NCI-H1694 treated with DMSO at 0.1 percent for 48 hours (cell line): ENCODE measurements at places on chromosomes 4 and X.

DNA sequence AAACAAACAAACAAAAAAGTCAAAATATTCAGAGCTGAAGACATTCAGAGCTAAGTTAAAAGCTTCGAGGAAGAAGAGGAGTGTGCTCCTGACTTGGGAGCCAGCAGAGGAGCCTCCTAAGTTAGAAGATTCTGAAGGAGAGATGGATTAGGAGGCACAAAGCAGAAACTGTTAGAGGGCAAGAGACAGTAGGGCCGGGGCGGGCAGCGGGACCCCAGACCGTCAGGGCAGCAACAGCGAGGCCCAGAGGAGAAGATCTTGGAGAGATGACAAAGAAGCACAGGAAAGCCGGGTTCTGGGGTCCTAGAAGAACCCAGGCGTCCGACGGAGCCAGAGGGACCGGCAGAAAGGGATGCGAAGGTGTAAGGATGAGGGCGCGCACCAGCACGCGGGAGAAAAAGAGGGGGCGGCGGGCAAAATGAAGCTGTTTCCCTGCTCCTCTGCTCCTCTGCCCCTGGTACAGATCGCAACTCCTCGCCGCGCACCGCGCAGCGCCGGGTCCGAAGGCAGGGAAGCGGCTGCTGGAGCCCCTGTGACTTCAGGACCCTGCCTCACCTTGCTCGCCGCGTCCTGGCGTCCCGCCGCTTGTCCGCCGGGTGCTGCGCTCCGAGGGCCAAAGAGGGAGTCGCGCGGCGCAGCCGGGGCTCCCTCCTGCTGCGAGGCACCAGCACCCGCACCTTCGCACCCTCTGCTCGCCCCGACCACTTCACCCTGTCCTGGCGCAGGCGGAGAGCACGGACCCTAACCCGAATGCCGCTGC is 477 bp downstream of the KLHL13 start:
- no peak for DNase-seq

DNA sequence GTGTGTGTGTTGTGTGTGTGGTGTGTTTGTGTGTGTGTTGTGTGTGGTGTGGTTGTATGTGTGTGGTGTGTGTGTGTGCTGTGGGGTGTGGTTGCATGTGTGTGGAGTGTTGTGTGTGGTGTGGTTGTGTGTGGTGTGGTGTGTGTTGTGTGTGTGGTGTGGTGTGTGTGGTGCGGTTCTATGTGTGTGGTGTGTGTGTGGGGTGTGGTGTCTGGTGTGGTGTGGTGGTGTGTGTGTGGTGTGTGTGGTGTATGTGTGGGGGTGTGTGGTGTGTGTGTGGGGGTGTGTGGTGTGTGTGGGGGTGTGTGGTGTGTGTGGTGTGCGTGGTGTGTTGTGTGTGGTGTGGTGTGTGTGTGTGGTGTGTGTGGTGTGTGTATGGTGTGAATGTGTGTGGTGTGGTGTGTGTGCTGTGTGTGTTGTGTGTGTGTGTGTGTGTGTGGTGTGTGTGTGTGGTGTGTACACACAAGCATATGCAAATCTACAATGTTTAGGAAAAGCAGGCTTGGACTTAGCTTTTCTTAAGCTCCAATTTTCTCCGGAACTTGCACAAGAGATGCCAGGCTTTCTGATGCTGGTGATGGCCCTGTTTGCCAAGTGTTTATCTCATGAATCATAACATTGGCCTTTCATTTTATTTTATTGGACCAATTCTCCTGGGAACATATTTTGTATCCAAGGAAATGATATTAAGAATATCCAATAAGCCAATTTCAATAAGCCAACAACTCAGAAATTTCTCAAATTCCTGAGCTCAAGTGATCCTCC is 148.7 kb downstream of the SPATA18 start:
- no peak for DNase-seq

- no peak for DNase-seq
These were observed 68.4 kb upstream of the RELL1 start for GRCh38 chr4:37754410-37755185.

- DNase-seq: peak; percentile 58
These were observed 346.6 kb downstream of the CENPC start for GRCh38 chr4:67198727-67199126.

DNA sequence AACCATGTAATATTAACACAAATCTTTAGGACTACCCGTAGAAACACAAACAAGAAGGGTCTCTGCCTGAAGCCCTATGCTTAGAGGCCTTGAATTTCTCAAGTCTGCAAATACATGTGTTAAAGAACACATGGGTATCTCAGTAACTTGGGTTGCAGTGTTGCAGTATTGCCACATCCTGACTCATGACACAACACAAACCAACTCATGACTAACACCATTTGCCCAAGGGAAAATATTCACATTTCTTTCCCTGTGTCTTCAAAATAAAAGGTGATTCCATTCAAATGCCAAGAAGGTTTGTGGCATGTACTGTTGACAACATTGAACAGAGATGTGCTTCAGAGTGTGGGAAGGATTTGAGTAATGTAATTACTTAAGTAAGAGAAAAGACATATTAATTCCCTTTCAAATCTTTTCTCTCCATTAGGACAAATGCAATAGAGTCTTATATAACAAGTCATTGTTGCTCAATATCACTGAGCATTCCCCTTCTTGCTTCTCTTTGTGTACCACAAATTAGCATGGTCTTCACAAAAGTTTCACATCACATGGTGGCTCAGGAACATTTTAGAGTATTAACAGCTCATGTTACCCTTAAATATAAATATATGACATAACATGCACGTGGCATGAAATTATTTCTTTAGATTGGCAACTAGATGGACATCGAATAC is 487.1 kb downstream of the STPG2 start:
- no peak for DNase-seq

DNA sequence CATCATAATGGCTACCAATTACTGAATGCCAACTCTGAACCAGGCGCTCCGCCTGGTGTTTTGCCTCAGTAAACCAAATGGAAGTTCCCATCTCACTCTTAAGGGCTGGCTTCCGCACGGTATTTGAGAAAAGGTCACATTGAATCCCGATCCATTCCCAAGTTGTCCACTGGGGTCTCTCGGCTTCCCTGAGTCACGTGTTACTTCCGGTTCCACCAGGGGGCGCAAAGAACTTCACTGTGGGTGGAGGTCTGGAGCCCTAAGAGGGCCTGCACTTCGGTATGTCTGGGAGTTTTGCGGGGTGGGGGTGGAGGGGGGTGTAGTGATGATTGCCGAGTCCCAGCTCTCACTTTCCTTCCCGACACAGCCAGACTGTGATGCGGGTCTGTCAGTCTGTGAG is 13.4 kb upstream of the NHS start:
- DNase-seq: no peak

- no peak for DNase-seq
These were observed 480 bp downstream of the USP46 start for GRCh38 chr4:52658641-52659000.

DNA sequence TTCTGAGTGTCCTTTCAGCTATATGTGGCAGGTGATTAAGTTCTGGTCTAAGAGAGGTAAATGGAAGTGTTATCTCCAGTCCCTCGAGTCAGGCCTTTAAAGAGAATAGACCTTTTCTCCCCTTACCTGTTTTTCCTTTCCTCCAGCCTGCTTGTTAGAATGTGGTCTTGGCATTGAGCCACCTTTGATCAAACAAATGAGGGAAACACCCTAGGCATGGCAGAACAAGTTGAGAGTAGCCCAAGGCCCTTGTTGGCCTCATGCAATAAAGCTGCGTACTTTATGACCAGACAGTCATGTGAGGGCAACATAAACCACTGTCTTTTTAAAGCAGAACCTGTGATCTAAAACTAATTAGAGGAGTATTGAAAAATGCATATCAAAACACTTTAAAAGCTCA is 13.2 kb upstream of the IL13RA2 start:
- no peak for DNase-seq

- no peak for DNase-seq
These were observed 62.0 kb downstream of the HTRA3 start for GRCh38 chr4:8331575-8331955.

DNA sequence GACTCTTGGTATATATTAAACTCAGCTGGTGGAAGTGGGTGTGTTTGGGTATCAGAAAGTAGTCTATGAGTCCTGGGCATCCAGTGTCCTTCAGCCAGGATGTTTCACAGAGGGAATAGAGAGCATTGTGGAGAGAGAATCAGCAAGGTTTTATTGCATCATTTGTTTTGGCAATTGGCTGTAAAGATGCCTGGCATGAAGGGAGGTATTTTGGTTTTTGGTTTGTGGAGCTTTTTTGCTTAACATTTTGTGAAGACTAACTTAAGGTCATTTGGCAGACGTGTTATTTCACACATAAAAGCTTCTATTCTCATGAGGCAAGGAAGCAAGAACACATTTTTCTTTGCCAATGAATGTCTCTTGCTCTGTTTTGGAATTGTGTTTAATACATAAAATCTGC is 71.1 kb downstream of the DCLK2 start:
- DNase-seq: no peak

GRCh38 chr4:7192252-7193029 is at the start of gene SORCS2:
Gene SORCS2 (plus strand): TSS chr4:7192538.
- peak; percentile 21 for DNase-seq

DNA sequence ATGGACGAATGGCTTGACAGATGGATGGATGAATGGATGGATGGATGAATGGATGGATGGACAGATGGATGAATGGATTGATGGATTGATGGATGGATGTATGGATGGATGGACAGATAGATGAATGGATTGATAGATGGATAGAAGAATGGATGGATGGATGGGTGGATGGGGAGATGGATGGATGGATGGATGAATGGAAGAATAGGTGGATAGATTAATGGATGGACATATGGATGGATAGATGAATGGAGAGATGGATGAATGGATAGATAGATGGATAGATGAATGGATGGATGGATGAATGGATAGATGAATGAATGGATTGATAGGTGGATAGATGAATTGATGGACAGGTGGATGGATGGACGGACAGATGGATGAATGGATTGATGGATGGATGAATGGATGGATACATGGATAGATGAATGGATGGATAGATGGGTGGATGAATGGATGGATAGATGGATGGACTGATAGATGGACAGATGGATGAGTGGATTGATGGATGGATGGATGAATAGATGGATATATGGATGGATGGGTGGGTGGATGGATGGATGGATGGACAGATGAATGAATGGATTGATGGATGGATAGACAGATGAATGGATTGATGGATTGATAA is 33.9 kb downstream of the PSAPL1 start:
- no peak for DNase-seq

DNA sequence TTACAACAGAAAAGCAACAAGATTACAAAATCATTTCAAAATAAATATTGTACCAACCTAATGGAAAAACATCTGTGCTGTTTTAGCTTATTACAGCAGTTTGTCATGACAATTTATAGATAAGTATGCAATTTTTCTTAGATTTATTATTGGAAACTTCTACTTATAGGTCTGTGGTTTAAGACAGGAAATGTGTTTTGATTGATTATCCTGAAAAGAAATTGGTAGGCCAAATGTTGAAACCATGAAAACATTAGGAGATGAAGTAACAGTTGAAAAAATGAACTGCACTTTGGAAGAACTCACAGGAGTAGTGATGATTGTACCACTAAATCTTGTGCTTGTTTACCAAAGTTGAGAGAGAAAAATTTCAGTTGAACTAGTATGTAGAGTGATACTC is 162.2 kb upstream of the GIMD1 start:
- DNase-seq: no peak

GRCh38 chr4:22490718-22491315 is 25.0 kb downstream of the ADGRA3 start:
- DNase-seq: no peak

DNA sequence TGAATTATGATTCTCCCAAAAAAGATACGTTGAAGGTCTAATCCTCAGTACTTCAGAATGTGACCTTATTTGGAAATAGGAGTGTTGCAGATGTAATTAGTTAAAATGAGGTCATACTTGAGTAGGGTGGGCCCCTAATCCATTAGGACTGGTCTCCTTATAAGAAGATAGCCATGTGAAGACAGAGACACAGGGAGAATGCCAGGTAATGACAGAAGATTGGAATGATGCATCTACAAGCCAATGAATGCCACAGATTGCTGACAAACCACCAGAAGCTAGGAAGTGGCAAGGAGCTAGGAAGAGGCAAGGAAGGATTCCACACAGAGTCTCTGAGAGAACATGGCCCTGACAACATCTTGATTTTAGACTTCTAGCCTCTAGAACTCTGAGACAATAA is 7.4 kb upstream of the RPS6KA3 start:
- DNase-seq: no peak

- no peak for DNase-seq
These were observed 141.0 kb downstream of the STK32B start for GRCh38 chr4:5192271-5192670.

DNA sequence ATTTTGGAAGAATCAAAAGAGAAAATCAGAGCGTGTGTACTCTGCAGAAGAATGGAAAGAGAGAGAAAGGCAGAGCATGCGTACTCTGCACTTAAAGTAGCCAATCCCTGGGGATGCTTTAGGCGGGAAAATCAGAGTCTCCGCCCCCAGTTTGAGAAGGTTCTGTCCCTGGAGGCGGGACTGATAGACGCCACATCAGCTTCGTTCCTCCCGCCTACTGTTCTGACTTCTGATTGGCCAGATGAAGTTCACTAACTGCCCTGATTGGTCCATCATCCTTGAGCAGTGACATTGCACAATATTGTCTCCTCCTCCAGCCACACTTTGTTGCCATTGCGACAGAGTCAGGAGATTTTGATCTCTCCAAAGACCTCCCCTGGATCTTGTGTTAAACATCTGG is 23.8 kb downstream of the SSX1 start:
- DNase-seq: no peak

DNA sequence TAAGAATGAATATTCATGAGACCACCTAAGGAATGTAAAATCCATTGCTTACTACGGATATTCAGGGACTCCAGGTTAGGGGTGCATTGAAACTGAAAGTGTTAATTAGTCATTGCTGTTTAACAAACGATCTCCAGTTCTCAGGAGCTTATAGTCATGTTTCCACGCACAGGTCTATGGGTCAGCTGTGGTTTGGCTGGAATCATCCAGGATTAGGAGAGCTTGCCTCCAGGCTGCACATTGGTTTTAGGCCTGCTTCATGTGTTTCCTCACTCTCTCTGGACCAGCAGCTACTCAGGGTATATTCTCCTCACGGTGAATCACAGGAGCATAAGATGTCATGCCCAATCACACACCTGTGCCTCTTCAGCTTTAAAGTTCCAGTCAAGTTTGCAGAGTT is 98.9 kb downstream of the ATXN3L start:
- DNase-seq: no peak

GRCh38 chr4:152095701-152096070 is 334.9 kb upstream of the GATB start:
- DNase-seq: no peak

GRCh38 chr4:99625369-99625768 is 32.3 kb downstream of the C4orf54 start:
- no peak for DNase-seq

DNA sequence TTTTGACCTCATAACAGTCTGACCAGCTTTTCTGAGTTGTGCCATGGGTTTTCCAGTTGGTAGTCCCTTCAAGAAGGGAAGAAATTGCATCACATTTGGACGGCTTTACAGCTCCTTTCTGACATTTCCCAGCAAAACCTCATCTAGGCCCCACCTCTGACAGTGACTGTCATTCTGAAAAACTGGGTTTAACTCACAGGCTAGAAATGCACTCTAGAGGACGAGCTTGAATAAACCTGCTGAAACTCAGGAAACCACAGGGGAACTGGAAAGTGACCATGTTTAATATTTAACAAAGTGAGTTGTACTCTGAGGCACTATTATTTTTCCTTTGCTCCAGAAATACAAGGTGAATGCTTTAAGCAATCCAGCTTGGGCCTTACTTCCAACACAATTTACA is 434.3 kb upstream of the RASGEF1B start:
- DNase-seq: no peak
